ENCODE measurements at places on chromosomes 12 and 14. TPM values are rescaled to one million over a fixed set of nuclear protein-coding genes. Genes with fewer than 3 reads are reported as not detected.

GRCh38 chr14:60294411-60295069 is 45.5 kb downstream of the PPM1A start:
- DNase-seq: no peak

GRCh38 chr12:117212563-117213190 is 22.4 kb upstream of the FBXO21 start:
- DNase-seq: peak; percentile 95

DNA sequence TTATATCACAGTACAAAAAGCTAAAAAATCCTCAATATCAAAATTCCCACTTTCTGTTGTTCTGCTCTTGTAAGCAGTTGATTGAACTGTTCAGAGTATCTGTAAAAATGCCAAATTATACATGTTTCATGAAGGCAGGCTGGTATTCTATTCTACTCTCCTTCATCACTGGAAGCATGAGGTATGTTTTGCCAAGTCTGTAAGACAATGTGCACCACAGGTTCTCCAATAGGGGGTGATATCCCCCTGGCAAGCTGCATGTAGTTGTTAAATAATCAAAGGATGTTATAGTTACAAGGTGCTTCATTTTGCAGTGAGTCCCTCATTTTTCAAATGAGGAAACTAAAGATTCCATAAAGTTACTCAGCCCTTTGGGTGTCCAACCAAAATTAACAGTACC is 15.1 kb upstream of the NEK9 start:
- DNase-seq: no peak

Gene C1QL4
- 1.1 TPM for total RNA-seq

Gene LRRC43
- not detected for total RNA-seq

Gene GALNT16
- 4.8 TPM for total RNA-seq

Gene NTN4
- 19.8 TPM for total RNA-seq

Measured in lower leg skin (tissue), 4 donors.